Mesothelial cell of epicardium (in vitro differentiated cells): ENCODE measurements at places on chromosomes 4 and X. TPM values are rescaled to one million over a fixed set of nuclear protein-coding genes. Genes with fewer than 3 reads are reported as not detected.

DNA sequence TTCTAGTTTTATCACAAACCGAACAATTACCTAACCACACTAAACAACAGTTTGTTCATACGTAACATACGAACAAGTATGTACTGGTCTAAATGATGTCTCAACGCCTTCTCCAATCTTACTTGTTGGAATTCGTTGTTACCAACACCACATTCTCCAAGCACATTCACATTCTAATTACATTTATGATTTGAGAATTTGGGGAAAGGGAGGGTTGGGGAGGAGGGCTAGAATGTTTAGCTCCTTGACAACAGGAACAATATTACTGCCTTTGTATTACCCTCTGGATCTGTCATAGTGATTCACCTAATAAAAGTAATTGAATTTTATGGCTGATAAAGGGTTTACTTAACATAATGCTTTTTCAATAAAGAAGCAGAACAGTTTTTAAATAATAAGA lies 24.4 kb downstream of the LCORL start:
- DNase-seq: no peak

DNA sequence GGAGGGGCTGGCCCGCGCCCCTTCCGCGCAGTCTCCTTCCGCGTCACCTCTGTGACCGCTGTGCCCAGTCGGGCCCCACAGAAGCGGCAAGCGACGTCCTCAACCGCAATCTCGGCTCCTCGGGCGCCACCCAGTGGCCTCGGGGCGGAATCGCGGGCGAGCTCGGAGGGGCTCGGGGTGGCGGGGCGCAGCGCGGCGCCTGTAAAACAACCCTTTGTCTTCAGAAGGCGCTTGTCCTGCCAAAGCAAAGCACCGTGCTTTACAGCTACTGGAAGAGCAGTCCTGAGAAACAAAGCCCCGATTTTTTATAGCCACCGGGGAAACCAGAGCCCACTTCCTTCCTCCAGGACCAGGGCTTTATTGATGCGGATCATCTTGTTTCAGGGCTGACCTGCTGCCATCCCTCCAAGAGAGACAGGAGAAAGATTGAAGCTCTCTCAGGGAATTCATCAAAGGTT lies 37.3 kb upstream of the CDKN2AIP start:
- DNase-seq: peak; percentile 78

TMEM156 gene
- total RNA-seq: not detected in 3 replicates

DNA sequence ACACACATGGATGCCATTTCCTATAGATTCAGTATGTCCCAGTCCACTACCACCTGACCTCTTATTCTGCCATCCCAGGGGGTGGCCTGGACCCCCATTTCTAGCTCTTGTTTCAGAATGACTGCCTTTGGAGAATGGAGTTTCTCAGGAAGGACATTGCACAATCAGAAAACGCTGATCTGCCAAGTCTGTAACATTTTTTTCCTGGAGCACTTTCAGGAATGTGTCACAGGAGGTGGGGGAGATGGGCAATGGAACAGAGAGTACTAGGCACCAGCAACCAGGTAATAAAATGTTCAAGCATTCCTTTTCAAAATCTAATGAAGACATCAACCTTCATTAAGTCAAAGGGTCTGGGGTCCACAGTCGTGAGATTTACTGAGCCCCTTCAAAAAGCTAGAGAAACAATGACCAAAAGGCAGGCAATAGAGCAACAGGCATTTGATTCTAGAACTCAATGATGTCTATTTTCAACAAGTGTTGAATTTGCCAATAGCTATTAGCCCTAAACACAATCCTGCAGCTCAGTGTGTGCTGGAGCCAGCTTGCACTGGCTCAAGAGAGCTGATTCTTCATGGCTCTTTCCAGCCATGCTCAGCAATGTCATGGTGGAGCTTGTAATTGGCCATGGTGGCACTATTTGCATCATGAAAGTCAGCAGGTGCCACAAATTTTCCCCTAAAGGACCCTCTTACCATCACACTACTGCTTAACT lies 87.1 kb downstream of the KDR start:
- no peak for DNase-seq

ERVMER34-1 gene
- 3.6 to 3.7 TPM (median 3.6 TPM) in 3 replicates for total RNA-seq

SERTM2 gene
- total RNA-seq: 3.6 to 3.8 TPM (median 3.7 TPM) in 3 replicates

RPS6KA6 gene
- total RNA-seq: 11.7 to 13.6 TPM (median 12.4 TPM) in 3 replicates

DNA sequence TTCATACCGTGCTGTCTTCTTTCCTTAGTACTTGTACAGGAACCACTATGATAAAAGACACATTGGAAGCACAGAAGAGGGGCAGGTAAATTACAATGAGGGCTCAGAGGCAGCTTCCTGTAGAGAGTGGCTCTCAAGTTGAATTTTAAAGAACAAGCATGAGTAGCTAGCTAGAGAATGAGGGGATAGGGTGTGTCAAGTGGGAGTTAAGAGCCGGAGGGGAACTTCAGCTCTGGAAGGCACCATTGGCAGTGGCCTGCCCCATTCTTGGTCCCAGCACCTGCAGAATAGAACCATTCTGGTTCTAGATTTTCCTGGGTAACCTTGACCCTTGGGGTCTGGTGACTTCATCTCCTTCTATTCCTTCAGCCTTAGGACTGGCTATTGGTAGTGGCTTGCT lies 34.0 kb upstream of the JADE1 start:
- no peak for DNase-seq

PGAM4 gene
- total RNA-seq: not detected in 3 replicates

KCTD8 gene
- total RNA-seq: 5.6 to 7.1 TPM (median 6.6 TPM) in 3 replicates

RBM46 gene
- total RNA-seq: 0.33 to 0.43 TPM (median 0.36 TPM) in 3 replicates

DNA sequence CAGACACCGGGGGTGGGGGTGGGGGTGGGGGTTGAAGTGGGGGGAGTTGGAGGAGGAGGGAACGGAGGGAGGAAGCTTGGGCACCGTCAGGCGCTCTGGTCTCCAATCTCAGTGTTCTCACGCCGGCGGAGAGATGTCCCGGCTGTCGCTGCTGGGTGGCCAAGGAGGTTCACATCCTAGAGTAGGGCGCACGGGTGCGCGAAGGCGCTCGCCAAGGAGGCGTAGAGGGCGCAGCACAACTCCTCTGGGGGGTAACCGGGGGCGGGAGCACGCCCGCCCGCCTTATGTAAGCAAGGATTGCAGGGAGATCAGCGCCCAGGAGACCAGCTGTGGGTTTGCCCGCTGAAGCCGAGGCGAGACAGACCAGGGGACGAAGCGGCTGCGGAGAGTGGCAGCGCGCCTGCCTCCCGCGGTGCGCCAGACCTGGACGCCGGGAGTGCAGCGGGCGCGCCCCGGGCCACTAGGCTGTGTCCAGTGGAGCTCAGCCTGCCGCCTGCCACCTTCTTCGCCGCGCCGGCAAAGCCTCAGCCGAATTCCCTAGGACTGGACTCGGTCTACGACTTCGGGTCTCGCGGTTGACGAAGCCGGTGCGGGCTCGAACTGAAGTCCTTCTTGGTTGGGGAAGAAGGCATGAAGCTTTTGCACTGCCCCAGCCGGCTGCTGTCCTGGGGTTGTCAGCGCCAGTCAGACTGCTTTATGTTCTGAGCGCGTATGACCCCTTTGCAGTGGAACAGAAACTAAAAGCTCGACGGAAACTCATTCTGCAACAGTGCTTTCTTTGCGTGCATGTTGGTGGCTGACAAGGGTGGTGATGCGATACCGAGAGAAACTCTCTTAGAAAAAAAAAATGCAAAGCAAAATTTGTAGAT lies 707 bp upstream of the UNC5C start:
- DNase-seq: peak; percentile 70

ANKRD50 gene
- 72.0 to 76.5 TPM (median 73.1 TPM) in 3 replicates for total RNA-seq

DNA sequence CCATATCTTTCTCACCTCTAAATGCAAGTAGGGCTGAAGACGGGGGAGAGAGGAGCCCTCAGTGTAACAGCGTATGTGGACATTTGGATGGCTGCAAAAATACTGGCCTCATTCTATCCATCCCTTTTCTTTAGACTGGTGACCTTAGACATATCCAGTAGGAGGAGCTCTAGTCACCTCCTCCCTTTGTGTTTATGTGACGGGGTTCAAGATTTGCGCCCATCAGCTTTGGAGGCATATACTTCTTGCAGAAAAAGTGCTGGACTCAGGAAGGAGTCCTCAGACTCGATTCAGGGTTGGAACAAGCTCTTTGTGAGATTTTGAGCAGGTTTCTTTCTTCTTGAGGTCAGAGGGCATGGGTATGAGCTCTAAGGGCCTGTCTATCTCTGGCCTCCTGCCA lies 86.2 kb downstream of the MAMLD1 start:
- no peak for DNase-seq

FRMPD3 gene
- 0.29 to 0.42 TPM (median 0.38 TPM) in 3 replicates for total RNA-seq

GLRB gene
- 14.9 to 15.7 TPM (median 15.6 TPM) in 3 replicates for total RNA-seq

- DNase-seq: no peak
Measured at GRCh38 chr4:183897193-183897592, 7.9 kb upstream of the STOX2 start.

RAB41 gene
- total RNA-seq: not detected in 3 replicates

DNA sequence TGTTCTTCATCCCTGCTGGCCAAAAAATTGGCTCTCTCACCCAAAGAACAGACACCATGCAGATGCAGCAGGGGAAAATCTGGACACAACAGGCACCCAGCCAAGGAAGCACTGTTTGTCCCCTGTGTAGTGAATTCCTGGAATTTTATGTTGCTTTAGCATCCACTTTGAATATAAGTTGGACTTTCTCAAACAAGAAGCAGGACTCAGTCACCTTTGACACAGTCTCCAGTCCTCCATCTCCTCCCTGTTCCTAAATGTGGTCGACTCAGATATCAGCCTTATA lies 11.8 kb downstream of the ZNF182 start:
- DNase-seq: no peak

GRCh38 chr4:74218201-74218600 lies 60.3 kb downstream of the MTHFD2L start:
- no peak for DNase-seq

- DNase-seq: no peak
Measured at GRCh38 chrX:10697616-10698317, 77.4 kb upstream of the MID1 start.

DNA sequence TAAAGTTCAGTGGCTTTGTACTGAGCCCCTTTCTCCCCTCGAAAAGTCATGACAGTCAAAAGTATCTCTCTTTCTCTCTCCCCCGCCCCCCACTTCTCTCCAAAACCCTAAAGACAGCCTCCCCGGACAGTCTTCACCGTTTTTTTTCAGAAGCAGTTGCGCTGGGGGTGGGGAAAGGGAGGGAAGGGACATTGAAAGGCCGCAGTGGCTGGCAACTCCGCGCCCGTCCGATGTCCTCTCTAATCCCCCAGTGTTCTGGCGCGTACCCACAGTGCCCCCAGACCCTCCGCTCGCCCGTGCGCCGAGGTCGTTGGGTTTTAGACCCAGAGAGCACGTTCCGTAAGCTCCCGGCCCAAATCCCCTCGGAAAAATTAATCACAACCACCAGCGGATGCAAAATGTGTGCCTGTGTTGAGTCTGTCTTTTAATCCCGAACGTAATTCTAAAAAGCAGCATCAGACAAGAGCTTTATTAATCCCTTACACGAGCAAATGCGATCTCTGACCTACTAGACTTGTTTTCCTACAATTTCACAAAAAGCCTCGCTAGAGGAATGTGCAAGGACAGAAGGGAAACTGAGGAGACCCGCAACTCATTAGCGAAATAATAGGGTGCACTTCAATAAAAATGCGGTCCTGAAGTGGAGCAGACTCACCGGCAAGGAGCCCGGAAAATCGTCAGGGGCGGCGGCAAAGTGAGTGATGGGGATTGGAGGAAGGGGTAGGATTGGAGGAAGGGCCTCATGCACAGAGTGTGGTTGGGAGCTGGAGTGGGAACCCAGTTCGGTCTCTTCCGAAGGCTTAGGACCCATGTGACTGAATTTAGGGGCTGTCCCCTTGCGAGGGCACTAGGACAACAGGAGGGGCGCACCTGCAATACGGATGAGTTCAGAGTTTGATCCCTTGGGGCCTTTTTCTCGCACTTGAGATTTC lies 12.2 kb upstream of the PRDM8 start:
- no peak for DNase-seq

DNA sequence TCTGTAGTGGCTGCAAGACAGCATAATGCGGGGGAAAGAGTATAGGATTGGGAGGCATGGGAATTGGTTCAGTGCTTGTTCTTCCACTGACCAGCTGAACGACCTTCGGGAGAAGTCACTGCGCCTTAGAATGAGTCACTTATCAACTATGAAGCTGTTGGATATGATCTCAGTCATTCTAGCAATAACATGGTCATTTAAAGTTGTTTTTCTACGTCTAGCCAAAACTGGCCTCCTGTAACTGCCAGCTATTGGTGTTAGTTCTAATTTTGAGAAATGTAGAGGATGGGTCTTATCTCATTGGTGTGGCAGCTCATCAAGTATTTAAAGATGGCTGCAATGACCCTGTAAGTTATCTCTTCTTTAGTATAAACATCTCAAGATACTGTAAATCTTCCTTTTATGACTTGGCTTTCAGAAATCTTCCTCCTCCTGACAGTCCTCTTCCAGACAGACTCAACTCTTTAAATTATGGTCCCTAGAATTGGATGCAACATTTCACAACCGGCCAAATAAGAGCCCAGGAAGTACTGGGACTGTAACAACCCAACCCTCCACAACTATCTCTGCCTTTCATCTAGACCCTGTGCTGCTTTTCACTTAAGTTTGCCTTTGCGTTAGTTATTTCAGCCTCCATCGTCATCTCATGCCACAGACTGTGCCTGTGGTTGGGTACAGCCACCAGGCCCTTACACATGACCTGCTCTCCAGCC lies 243.3 kb downstream of the CBR4 start:
- DNase-seq: no peak

DNA sequence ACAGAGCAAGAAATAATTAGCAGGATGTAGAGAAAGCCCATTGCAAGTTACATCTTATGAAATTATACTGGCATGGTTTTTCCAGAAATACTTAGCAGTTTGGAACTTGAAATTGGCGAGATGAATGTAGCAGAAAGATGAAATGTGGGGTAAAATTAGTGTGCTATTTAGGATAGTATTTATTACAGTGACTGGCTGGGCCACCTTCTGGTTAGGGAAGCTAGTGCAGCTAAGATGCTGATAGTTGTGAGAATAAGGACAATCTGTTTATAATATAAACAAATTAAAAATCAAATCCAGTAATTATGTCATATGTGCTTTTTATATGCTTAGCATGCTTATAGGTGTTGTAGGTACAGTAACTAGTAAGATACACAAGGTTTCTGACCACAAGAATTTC lies 74.8 kb downstream of the IL15 start:
- no peak for DNase-seq

DNA sequence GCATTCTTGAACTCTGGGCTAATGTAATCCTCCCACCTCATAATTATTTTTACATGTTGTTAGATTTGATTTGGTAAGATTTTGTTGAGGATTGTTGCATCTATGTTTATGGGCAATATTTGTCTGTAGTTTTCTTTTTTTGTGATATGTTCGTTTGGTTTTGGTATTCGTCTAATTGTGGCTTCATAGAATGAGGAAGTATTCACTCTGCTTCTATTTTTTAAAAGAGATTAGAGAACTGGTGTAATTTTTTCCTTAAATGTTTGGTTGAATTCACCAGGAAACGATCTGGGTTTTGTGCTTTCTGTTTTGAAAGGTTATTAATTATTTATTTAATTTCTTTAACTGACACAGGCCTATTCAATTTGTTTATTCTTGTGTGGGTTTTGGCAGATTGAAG lies 161.2 kb upstream of the NUDT6 start:
- no peak for DNase-seq

DNA sequence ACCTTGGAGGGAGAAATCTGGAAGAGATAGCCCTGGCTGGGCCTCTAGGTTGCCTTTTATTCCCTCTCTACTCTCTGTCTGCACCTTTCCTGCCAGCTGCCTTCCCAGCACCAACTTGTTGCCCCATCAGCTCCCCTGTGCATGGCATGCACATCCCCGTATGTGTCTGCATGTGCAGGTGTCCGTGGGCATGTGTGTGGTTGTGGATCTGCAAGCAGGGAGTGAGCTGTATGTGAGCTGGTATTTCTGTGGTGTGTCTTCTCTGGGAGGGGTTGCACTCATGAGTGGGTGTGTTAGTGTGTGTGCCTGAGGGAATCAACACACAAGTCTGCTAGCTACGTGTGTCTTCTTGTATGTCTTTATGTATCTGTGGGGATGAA lies 9.9 kb downstream of the L1CAM start:
- no peak for DNase-seq

PAGE2 gene
- total RNA-seq: not detected in 3 replicates

ANOS1 gene
- 3.7 to 5.1 TPM (median 4.3 TPM) in 3 replicates for total RNA-seq

PPP4R3C gene
- total RNA-seq: not detected in 3 replicates
